HepG2 (cell line): ENCODE measurements at places on chromosomes 1 and 21.

GRCh38 chr1:205365945-205366463, 9.3 kb upstream of the KLHDC8A start:
- H3K4me1 ChIP-seq = 0 out of 2 replicates have a peak, but pooled peaks cover 8% of the 10 kb centered on the region
- peaks cover 11% of the 10 kb centered on the region; the same call in 1 of the 3 replicates for H3K27me3 ChIP-seq
- no peaks in the 10 kb centered on the region for H3K36me3 ChIP-seq
- H3K4me3 ChIP-seq = no peak overlapping the region

DNA sequence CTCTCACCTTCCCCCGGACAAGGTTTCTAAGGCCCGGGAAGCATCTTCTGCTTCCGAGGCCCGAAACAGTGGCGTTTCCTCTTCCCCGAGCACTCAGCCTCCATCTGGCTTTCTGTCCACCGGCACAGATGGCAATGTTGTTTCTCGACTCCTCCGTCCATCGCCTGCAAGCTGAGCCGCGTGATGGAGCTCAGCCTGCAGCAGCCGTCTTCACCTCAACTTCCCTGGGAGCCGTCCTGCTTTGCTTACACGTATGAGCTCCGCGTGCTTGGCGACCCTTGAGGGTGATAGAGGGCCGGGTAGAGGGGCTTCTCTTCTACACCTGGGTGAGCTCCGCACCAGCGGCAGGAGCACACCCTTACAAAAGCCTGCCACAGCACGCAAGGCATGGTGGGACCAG, 80.4 kb downstream of the AJAP1 start:
- H3K27me3 ChIP-seq = no peaks in the 10 kb centered on the region; the same call in 2 of the 3 replicates
- H3K4me3 ChIP-seq = no peak overlapping the region
- no peaks in the 10 kb centered on the region for H3K4me1 ChIP-seq
- DNase-seq = no peak
- no peak overlapping the region for H3K27ac ChIP-seq

DNA sequence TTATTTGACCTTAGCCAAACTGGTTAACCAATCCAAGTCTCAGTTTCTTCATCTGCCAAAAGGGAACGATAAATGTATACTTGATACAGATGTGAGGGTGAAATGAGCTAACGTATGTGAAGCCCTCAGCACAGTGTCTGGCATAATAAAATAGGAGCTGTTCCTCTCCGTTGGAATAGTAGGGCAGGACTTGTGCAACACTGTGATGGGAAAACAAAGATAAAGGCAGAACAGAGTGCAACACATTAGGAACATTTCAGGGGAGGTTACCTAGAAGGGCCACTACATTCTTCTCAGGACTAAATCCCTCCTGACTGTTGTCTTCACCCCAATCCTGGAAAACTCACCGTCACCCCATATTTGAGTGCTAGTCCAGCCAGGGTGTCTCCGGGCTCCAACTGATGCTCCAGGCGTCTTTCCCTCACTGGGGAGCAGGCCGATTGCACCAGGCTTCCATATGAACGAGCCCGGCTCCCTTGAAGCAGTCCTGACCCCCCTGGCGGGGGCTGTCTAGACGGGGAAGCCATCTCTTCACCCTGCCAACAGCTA, 896 bp downstream of the LYSMD1 start:
- H3K36me3 ChIP-seq = peaks cover 13% of the 10 kb centered on the region
- peaks cover 25% of the 10 kb centered on the region for H3K4me1 ChIP-seq

DNA sequence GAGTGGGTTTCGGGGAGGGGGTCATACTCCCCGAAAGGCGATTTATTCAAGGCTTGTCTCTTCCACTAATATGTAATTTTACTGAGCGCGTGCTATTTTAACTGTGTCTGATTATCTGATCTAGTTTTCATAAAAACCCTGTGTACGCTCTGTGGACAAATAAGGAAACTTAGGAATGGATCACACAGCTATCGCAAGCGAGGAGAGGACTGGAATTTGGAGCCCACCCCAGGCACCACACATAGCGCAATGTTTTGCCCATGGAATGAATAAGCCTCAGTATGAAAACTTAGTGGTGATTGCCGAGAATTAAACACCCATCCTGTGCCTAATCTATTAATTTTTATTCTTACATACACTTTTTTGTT, 9.8 kb upstream of the RAB42 start:
- peaks cover 51% of the 10 kb centered on the region for H3K4me1 ChIP-seq
- H3K27me3 ChIP-seq = peaks cover 3% of the 10 kb centered on the region; the same call in 1 of the 3 replicates

GRCh38 chr1:6995789-6996188, 210.5 kb downstream of the CAMTA1 start:
- no peak for DNase-seq
- peaks cover 1% of the 10 kb centered on the region; the same call in 1 of the 2 replicates for H3K27me3 ChIP-seq
- no peaks in the 10 kb centered on the region for H3K4me1 ChIP-seq
- no peak overlapping the region for H3K4me3 ChIP-seq

DNA sequence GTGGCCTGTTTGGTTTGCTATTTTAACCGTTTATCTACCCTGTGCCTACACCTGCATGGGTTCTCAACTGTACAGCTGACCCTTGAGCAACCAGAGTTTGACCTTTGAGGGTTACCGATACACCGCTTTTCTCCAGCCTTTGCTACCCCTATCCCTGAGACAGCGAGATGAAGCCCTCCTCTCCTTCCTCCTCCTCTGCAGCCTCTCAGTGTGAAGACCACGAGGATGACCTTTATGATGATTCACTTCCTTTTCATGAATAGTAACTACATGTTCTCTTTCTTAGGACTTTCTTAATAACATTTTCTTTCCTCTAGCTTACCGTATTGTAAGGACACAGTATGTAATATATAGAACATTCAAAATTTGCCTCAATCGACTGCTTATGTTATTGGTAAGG, 14.5 kb upstream of the RNF187 start:
- DNase-seq = no peak
- H3K36me3 ChIP-seq = no peaks in the 10 kb centered on the region
- no peak overlapping the region for H3K27ac ChIP-seq
- H3K4me3 ChIP-seq = no peak overlapping the region
- peaks cover 1% of the 10 kb centered on the region; the same call in 1 of the 2 replicates for H3K27me3 ChIP-seq

DNA sequence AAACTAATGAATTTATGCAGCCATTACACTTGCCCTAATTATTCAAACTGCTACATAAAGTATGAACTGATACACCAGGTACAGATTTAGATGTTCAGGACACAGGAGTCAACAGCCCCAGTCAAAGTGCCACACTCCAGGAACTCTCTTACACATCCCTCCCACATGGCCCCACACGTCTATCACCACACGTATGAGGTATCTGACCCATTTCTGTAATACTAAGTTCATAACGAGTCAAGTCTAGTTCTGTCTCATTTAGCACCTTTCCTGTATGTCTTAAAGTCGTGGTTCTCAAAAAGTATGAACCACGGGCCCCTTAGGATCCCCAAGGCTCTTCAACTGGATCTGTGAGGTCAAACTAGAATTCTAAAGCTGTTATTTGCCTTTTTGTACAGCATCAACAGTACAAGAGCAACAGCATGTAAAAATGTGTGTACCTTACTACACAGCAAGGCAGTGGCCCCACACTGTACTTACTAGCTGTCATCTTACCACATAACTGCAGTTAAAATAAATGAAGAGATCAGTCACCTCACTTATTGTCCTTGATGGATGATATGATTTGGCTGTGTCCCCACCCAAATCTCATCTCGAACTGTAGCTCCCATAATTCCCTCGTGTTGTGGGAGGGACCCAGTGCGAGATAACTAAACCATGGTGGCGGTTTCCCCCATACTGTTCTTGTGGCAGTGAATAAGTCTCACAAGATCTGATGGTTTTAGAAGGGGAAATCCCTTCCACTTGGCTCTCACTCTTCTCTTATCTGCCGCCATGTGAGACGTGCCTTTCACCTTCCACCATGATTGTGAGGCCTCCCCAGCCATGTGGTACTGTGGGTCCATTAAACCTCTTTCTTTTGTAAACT, 42.6 kb downstream of the SIPA1L2 start:
- H3K4me3 ChIP-seq = no peak overlapping the region
- no peaks in the 10 kb centered on the region for H3K36me3 ChIP-seq
- no peaks in the 10 kb centered on the region for H3K27me3 ChIP-seq
- no peaks in the 10 kb centered on the region for H3K4me1 ChIP-seq
- no peak for DNase-seq

- no peaks in the 10 kb centered on the region for H3K27me3 ChIP-seq
- H3K36me3 ChIP-seq = peaks cover 3% of the 10 kb centered on the region
- H3K27ac ChIP-seq = peak overlapping the region; percentile 62
- peaks cover 43% of the 10 kb centered on the region for H3K4me1 ChIP-seq
Observed at GRCh38 chr21:29074007-29074376, 544 bp upstream of the CCT8 start.

- no peak overlapping the region for H3K27ac ChIP-seq
- no peak overlapping the region for H3K4me3 ChIP-seq
- no peaks in the 10 kb centered on the region for H3K36me3 ChIP-seq
- DNase-seq = no peak
Observed at GRCh38 chr21:32248571-32249461, 30.0 kb downstream of the MIS18A start.

DNA sequence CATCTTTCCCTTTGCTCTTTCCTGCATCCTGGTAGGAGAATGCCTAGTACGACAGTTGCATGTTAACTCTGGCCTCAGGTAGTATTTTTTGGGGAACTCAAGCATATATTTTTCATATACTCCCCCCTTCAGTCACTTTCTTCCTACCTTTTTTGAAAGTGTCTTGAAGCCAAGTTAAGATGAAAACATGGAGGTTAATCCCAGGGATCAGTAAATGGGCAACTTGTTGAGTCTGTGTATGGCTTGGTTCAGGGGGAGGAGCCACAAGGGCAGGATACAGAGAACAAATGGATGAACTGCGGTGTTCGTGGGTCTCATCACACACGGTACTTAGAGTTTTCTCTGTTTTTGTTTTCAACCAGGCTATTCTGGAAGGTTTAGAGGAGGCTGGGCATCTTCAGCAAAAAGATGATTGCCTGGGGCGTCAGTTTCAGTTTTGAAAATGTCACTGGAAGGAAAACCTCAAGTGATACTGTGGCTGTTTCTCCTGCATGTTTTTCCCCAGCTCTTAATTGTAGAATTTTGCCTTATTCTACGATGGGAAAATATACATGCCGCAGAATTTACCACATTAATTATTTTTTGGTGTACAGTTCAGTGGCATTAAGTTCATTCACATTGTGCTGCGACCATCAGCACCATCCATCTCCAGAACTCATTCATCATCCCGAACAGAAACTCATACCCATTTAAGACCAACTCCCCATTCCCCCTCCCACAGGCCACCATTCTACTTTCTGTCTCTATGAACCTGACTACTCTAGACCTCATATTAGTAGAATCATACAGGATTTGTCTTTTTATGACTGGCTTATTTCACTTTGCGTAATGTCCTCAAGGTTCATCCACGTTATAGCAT, 71.5 kb downstream of the MAP10 start:
- H3K4me3 ChIP-seq = no peak overlapping the region
- H3K36me3 ChIP-seq = no peaks in the 10 kb centered on the region
- no peak for DNase-seq
- no peaks in the 10 kb centered on the region for H3K4me1 ChIP-seq
- no peaks in the 10 kb centered on the region; the same call in 1 of the 2 replicates for H3K27me3 ChIP-seq
- H3K27ac ChIP-seq = no peak overlapping the region

DNA sequence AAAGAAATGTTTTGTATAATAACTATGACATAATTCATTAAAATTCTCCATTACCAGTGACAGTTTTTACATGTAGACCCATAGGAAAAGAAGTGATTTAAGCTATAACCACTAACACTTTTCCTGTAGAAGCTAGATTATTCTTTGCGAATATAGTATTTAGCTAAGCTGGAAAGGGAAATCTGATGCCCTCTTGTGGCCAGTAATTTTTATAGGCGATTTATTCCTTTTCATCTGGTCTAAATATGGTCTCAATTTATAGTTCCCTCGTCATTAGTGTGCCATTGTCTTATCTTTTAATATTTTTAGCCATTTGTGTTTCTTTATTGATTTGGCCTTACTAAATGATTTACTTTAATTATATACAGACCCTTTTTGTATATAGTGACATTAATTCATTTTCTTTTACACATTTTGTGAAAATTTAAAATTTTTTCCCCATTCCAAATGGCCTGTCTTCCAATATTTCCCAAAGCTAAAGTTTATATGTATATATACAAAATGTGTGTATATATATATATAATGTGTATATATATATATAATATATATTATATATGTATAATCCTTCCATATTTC, 26.7 kb downstream of the BTG3 start:
- H3K27me3 ChIP-seq = no peaks in the 10 kb centered on the region
- peaks cover 2% of the 10 kb centered on the region; the same call in 2 of the 3 replicates for H3K36me3 ChIP-seq
- H3K4me1 ChIP-seq = no peaks in the 10 kb centered on the region

GRCh38 chr1:16918371-16918770, 3.4 kb upstream of the CROCC start:
- H3K27me3 ChIP-seq = no peaks in the 10 kb centered on the region; the same call in none of the 2 replicates
- H3K36me3 ChIP-seq = no peaks in the 10 kb centered on the region
- H3K27ac ChIP-seq = no peak overlapping the region
- no peak overlapping the region for H3K4me3 ChIP-seq

DNA sequence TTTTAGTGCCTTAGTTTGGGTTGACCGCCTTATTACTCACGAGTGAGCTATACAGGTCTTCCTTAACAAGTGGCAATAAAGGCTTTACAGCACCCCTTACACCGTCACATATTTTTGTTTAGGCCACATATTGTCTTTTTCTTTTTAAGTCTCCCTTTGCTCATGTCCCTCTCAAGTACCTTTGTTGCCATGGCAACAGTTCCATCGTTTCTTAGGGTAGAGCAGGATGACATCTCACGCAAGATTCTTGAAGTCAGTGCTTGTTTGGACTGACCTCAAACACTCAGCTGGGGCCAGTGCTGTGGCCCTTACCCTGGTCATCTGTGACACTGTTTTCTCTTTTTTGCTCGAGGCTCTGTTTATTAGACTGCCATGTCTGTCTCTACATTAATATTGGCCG, 69.8 kb downstream of the PBX1 start:
- H3K36me3 ChIP-seq = no peaks in the 10 kb centered on the region
- H3K27me3 ChIP-seq = no peaks in the 10 kb centered on the region
- H3K4me3 ChIP-seq = no peak overlapping the region
